ENCODE measurements at places on chromosomes 6 and 20.

- DNase-seq: no peak
These were observed 35.1 kb downstream of the MYT1 start for GRCh38 chr20:64199395-64199794.

DNA sequence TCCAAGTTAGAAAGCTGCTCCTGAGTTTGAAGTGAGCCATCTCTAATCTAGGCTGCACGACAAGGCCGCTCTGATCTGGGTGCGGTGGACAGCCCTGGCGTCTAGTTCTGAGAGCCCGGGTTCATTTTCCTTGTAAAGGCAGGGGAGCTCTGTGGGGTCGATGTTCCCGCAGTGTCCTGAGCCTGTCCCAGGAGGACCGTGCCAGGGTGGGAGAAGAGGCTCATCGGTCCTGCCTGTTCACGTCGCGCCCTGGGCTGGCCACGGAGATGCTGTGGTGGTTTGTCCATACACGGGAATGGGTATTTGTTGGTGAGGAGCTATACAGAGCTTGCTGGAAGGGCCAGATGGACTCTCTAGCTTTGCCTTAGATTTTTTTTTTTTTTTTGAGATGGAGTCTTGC, 27.0 kb downstream of the PSMG4 start:
- no peak for DNase-seq

DNA sequence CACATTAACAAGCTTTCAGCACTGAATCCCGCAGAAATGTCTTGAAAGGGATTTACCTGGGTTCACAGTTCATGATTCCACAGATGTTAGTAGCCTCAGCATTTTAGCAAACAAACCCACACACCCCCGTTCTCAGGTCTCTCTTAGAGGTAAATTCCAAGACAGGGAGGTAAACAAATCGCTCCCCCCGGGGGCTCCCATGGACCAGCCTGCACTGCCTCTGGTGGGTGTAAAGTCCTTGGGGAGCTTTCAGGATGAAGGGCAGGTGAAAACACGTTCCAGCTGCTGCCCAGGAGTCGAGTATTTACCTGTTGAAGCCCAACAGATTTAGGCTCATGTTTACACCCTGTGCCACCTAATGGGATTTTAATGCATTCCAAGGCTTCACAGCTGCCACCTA, 187.0 kb upstream of the FOXQ1 start:
- no peak for DNase-seq

DNA sequence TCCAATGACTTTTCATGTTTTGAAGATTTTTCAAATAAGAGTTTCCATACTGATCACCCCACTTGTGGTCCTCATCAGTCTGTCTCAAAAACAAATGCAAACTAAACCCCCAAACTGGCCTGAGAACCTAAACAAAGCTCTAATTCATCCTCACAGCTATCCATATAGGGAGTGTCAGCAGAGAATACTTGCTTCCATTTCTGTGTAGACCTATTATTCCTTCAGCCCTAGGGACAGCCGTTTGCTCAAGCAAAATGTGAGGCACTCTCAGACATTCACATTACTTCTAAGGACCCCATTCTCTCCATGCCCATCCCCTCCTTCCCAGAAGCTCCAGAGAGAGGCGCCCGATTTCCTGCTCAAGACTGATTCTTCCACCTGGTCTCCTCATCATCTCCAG, 24.6 kb downstream of the DNAAF9 start:
- DNase-seq: no peak

DNA sequence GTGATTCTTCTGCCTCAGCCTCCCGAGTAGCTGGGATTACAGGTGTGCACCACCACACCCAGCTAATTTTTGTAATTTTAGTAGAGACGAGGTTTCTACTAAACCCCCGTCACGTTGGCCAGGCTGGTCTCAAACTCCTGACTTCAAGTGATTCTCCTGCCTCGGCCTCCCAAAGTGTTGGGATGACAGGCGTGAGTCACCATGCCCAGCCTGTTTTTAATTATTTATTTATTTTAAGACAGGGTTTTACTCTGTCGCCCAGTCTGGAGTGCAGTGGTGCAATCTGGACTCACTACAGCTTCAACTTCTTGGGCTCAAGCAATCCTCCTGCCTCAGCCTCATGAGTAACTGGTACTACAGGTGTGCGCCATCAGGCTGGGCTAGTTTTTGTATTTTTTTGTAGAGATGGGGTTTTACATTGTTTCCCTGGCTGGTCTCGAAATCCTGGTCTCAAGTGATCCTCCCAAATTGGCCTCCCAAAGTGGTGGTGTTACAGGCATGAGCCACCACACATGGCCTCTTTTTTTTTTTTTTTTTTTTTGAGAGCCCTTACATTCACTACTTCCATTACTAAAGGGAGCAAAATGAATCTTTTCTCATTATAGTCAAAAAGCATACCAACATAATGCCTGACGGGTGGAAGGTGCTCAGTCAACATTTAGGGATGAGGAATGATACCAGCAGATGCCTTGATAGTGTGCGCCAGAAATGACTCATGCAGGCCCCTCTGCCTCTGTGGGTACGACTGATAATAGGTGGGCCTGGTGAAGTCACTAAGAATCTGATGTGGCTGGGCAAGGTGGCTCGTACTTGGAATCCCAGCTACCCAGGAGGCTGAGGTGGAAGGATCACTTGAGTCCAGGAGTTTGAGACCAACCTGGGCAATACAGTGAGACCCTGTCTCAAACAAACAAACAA, 17.8 kb upstream of the RALGAPB start:
- no peak for DNase-seq

DNA sequence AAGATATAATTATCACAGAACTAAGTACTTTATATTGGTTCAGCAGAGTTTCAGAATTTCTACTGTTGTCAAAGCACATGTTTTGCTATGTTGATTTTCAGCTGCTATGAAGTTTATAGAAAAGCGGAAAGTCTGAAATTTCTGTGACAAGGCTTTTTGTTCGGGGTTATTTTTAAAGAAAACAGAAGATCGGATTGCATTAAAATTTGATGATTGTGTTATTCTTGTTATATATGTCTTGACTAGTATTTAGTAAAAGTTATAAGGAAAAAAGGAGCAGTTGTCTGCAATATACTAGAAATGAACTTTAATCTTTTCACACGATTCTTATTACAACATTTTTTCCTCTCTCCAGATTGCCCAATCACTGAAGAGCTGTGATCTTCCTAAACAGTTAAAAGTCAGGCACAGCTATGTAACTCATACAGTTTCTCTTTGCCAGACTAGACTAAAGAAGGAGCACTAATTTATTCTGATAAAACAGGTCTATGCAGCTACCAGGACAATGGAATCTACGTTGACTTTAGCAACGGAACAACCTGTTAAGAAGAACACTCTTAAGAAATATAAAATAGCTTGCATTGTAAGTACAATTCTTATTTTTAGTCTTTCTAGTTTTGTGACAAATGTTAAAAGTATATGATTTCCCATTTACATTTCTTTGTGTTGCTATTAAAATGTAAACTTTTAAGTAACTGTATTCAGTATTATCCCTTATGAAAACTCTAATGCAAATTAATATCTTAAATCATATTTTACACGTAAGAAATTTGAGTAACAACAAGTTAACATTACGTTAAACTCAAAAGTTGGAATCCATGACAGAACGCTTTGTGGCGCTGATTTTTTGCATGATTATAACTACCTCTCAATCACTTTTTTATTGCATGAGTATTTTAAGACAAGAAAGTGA, at the start of gene ENPP3:
TSS of gene ENPP3 (plus strand) at position 423 of the 913 bp plus-strand sequence. CDS start at position 506, 83 bp downstream.
- DNase-seq: peak; percentile 37

DNA sequence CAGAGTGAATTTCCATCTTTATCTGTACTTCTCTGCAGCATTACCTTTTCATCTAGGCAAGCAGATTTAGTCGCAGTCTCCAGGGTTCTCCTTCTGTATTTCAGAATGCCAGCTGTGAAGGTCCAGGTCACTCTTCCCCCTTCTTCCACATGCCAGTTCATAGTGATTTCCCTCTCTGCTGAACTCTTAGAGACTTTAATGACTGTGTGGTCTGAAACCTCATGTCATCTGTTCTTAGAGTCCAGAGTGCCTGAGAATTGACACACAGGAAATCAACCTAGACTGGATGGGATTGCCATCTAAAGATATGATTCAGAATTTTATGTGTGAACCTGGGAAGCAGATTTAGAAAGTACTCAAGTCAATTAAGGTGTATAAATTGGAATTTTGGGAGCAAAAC, 248.1 kb downstream of the TPBG start:
- no peak for DNase-seq

DNA sequence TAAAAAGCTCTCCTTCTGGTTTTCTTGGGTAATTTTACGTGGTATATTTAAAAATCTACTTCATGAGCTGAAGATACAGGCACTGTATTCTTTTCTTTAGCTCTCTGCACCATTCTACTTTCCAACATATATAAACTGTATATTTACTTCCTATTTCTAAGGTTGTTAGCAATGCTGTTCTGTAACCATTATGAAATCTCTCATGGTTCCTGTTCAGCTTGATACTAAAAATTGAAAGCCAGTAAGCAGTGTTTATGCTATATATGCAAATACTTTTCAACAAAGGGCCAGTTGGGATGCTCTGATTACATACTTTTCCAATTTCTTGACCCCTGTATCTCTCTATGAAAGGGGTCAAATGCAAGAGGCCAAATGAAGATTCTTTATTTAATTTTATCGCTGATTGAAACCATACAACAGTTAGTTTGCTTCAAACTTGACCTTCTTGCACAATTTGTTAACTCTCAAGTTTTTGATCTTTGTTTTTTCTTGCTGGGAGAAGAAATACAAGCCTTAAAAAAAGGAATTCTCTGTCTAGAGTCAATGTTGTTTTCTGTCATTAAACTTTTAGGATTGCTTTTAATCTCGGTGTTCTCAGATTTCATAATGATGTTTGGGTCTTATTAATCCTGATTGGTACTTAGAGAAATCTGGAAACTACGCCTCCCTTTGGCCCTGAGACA, 223.2 kb downstream of the PRL start:
- DNase-seq: no peak

DNA sequence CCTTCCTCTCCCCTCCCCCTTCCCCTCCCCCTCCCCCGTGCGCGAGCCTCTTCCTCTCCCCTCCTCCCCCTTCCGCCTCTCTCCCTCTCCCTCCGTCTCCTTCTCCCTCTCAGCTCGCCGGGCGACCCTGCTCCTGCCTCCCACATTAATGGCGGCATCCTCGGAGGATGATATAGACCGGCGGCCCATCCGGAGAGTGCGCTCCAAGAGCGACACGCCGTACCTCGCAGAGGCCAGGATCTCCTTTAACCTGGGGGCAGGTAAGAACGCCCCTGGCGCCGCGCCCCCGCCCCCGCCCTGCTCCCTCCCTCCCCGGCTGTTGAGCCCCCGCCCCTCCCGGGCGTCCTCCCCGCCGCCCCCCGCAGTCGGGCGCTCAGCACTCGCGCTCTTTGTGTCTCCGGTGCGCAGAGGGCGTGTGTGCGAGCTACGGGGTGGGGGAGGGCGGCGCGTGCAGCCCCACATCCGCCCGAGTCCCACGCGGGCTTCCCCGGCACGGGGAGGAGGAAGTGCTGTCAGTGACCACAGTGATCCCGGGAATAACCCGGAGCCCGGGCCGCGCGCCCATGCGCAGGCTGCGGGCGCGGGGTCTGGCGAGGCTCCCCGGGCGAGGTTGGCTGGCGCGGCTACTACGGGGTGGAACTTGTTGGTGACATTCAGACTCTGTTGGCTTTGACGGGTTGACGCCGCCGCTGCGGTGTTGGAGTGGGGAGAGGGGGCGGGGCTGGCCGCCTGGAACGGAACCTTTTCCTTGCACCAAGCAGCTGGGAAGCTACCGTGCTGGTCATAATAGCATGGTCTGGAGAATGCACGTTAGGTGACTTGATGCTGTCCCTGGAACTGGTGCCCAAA, 33.2 kb downstream of the PHACTR1 start:
- no peak for DNase-seq

DNA sequence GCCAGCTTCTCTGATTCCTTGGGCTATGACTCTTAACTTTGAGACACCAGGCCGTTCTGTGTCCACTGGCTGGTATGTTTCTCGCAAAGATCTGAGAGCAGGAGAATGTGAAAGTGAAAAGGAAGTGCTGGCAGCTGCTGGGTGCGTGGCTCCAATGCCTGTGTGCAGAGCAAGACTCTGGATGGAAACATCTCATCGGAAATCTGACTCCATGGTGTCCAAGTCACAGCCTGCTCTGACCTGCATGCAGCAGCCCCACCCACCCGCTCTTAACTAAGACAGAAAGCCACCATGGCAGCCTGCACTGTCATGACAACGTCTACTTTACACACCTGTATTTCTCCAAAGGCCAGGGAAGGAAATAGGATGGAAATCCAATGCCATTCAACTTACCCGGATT, 66.3 kb upstream of the MPC1 start:
- no peak for DNase-seq

DNA sequence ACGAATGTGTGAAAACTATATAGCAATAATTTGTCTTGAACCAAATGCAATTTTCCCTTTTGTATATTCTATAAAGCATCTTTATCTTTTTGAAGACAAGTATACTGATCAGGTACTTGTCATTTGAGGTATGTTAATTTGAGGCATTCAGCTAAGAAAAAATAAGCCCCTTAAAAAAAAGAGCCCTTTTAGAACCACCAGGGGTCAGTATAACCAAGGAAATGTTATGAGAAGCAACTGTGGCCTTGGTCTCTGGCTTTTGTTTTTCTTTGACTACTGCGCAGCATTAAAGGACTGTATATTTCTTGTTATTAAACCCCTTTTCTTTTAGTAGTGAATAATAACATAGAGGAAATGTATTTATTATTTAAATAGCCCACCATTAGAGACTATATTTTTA, 43.1 kb downstream of the CD109 start:
- DNase-seq: peak; percentile 74

GRCh38 chr20:10090588-10091166, 55.9 kb downstream of the ANKEF1 start:
- peak; percentile 50 for DNase-seq

GRCh38 chr6:153503810-153504209, 372.7 kb upstream of the RGS17 start:
- DNase-seq: peak; percentile 4

GRCh38 chr20:57897156-57897874, 187.5 kb upstream of the PMEPA1 start:
- DNase-seq: no peak

DNA sequence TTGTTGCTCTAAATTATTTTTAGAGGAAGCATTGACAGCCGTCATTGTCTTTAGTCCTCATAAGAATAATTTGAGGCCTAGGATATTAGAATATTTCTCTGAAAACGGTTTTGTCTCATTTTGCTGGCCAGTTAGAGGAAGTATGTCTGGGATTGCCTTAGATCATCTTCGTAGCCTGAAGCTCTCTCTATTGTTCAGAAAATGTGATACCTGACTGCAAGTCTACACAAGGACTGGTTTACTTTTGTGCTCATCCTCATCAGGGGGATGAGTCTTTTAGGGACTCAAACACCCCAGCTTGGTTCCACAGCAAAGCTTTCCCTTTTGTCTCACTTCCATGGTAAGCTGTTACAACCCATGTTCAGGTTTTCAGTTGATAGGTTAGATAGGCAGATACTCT, 141.8 kb downstream of the FARS2 start:
- peak; percentile 4 for DNase-seq

GRCh38 chr20:663315-664090, 10.5 kb upstream of the SRXN1 start:
- peak; percentile 56 for DNase-seq

GRCh38 chr6:17703256-17703694, 3.5 kb downstream of the NUP153 start:
- DNase-seq: peak; percentile 84

DNA sequence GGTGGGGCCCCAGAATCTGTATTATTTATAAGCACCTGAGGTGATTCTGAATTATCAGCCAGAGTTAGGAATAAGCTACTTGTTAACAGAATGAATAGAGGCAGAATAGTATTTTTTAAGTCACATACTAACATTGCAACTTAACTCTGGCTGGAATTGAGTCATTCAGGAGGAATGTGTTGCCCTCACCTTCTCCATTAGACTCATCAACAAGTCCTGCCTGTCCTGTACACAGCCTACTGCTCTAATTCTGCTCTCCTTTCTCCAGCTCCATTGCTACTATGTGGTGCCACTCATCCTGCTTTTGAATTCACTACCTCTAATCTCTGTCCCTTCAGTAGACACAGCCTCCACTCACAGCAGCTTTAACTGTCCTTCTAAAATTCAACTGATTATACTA, 669.4 kb downstream of the DHX35 start:
- DNase-seq: no peak
